ENCODE measurements at places on chromosomes 6 and 20.

- DNase-seq, result no peak
Observed at GRCh38 chr6:141290941-141291721, 841.6 kb upstream of the GJE1 start.

GRCh38 chr6:37088897-37089296 is 81.1 kb upstream of the PIM1 start:
- no peak for DNase-seq

GRCh38 chr20:19977373-19977770 is 39.8 kb upstream of the NAA20 start:
- no peak for DNase-seq

DNA sequence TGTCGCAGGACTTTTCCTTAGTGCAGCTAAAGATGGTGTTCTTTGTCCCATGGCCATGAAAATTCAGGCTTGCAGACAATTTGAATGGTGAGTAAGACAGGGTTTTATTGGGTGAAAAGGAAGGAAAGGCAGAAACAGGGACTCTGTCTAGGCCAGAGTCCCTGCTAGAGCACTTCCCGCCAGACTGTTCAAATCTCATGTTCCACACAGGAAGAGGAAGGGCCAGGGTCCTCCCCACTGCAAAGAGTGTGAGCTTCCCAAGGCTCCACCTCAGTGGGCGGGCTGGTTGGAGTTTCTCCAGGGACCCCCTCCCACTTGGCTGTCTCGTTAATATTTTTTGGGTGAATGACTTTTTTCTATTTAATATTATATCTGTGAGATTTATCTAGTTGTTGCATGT is 29.0 kb downstream of the COL19A1 start:
- DNase-seq, result no peak

GRCh38 chr6:165662749-165663376 is at the start of gene PDE10A:
PDE10A (minus strand) TSS chr6:165663241; CDS start chr6:165662811, 430 bp downstream.
- no peak for DNase-seq

DNA sequence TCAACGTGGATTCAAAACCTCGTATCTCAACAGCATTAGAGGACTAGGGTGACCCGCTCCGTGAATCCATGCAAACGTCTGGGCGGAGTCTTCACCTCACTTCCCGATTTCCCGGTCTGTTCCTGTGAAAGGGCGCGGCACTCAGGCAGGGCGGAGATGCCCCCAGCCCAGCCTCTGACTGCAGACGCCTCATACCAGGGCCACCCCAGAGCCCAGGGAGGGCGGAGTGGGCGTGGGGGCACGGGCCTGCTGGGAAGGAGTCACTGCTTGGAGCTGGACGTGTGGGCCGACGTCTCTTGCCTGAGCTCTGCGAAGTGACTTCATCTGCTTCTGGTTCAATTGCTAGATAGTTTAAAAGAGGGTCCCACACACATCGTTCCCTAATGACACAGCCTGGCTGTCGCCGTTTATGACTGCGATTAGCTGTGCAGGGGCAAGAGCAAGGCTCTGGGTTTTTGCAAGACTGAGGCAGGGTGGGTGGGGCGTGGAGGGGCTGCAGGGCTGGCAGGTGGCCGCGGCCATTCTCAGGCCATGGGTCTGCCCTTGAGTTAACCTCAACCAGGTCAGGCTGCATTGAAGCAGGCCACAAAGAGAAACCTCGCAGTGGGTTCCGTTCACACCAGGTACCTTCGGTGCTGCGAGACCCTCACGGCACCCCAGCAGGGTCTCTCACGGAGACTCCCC is 15.0 kb downstream of the SMOC2 start:
- DNase-seq, result no peak

DNA sequence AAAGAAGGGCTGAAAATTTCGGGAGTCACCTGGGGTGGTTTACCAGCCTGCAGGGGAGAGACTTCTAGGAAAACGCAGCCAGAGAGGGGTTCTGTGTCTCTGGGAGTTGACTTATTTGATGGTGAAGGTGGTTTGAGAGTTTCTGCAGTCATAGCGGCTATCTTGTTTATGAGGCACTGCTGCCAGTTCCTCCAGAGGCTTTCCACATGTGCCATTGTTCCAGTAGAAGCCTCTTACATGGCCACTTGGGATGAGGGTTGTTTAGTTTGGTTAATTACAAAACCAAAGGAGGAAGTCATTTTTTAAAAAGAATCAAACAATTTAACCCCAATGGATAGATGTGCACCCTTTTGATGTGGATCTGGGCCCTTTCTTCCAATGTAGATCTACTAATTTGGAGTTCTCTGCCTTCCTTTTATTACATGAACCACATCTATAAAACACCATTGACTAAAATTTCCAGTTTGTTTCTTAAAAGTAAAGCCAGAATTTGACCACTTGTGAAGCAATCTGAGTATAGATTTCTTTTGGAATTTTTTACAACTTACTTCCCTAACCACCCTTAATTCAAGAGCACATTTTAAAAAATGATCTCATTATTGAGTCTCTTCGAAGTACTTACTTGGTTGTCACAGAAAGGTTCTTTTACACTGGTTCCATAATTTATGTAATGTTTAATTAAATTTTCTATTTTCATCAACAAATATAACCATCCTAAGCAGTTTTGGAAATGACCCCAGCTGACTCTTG is 97.6 kb downstream of the TCP11 start:
- DNase-seq, result no peak

DNA sequence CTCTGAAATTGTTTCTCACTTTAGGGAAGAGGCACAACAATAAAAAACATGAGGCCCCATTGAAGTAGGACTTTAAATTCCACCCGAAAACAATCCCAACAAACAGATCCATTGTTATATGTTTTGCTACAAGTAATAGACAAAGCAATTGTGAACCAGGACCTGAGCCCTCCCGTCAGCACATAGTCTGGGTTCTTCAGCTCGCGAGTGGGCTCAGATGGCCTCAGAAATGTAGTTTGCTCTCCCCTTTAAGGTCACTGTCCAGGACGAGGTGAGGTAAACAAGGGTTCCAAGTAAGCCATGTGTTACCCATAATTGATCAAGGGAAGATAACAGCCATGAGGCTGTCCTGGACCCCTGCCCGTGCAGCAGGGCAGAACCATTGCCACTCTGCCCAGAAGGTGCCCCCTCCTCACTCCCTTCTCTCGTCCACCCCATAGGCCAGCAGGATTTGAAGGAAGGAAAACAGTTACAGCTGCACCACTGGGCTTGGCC is 160.1 kb upstream of the QKI start:
- DNase-seq, result no peak

DNA sequence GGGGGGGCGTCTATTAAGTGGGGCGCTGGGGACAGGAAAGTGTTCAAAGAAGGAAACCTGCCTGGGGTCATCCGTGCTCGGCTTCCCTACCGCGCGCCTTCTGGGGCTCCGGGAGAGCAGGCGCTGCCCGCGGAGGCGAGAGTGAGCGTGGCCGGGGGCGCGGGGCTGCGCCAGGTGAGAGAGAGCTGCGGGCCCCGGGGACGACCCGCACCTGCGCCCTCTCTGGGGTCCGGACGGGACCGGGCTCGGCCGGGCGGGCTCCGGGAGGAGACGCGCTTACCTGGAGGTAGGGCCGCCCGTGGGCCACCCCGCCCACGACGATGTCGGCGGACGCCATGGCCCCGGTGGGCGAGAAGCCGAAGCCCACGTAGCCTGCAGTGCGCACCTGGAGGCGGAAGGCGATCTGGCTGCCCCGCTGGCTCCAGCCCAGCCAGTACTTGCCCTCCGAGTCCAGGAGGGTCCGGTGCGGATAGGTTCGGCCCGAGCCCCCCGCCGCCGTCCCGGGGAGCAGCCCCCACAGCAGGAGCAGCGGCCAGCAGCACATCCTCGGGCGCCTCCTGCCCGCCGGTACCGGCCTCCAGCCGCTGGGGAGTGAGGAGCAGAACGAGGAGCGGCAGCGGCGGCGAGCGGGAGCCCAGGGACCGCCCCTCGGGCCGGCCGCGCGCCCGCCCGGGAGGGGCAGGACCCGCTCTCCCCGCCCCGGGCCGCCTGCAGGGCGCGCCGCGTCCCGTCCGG is at the start of gene MOXD1:
Gene MOXD1 (minus strand): TSS at position 593 of the 735 bp plus-strand sequence. CDS start 49 bp downstream, at position 544.
- DNase-seq, result no peak

DNA sequence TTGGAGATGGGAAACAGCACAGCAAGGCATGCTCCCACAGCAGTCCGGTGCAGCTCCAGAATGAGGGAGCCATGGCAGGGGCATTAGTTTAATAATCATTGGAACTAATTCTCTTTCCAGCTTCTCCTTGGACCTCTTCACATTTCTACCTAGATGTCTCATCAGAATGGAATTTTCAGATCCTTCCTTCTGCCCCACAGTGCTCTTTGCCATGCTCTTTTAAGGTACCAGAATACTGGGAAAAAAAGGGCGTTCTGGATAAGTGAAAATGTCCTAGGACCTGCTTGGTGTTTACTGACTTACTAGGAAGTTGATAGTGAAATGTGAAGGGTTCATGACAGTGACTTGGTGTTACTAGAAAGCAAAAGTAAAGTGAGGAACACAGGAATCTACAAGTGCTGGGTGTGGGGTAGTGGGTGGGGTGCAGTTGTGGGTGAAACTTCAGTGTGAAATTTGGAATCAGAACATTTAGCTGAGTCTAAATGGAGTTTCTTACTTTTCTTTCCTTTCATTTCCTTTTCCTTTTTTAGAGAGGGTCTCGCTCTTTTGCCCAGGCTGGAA is 207.1 kb downstream of the ARID1B start:
- DNase-seq, result no peak

DNA sequence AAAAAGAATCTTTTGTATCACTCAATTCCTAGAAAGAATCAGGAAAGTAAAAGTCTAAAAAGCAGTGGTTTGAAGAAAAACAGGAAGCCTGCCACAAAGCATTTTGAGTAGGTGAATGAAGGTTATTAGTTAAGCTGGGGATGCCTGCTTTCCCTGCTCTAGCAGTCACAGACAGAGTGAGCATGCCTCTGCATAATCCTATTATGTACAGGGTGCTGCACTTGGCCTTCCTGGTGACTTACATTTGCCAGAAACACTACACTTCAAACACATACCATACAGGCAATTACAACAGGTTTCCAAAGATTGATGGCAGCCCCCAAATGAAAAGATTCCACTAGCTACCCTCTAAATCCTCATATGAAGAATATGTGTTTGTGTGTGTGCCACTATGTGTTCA is 130.8 kb downstream of the TPBG start:
- DNase-seq, result peak; percentile 10

DNA sequence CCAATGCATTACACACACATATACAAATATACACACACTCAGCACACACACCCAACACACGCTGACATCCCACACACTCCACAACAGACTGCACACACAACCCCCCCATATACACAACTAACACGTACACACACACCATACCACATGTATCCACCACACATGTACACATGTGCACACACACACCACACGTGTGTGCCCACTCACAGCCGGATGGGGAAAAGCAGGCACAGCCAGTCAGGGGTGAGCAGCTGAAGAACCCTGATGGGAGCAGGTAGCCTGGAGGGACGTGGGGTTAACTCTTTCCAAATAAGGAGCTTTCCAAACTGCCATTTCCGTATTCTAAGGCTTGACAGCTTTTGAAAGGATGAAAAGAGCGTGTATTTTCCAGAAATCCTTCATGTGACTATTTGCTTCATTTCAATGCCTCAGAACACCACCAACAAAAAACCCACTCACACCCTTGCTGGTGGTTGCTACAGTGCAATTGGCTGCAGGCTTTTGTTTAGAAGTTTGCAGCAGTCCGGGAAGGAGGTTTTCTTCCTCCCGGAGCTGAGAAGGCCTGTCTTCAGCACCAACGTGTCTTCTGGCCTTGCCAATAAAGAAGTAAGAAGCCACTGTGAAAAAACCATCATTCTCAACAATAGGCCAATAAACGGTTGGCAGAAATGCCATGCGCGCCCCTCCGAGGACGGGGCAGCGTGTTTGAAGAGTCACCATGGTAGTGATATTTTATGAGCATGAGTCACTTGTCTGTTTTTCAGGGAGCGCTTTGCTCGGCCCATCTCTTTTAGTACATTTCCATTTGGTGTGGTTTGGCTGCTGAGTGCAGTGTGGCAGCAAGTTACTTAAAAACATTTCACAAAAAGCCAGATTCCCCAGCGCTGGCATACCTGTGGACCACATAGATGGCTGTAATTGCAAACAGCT is 131.3 kb upstream of the GMDS start:
- no peak for DNase-seq

- no peak for DNase-seq
Observed at GRCh38 chr6:151148111-151148510, 91.7 kb upstream of the AKAP12 start.

DNA sequence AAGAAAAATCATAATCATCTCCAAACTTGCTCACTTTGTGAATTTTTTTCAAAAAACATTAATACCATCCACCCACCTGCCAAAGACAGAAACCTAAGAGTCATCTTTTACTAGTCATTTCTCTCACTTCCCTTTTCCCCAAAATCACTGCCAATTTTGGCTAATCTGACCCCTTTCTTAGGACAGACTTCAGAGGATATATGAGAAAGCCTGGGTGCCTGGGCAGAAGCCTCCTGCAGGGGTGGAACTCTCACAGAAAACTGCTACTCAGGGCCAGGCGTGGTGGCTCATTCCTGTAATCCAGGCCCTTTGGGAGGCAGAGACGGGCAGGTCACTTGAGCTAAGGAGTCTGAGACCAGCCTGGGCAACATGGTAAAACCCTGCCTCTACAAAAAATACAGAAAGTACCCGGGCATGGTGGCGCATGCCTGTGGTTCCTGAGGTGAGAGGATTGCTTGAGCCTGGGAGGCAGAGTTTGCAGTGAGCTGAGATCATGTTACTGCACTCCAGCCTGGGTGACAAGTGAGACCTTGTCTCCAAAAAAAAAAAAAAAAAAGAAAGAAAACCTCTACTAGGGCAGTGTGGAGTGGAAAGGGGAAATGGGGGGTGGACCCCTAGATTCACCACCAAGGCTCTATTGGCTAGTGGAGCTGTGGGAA is 3.8 kb downstream of the DEK start:
- no peak for DNase-seq

DNA sequence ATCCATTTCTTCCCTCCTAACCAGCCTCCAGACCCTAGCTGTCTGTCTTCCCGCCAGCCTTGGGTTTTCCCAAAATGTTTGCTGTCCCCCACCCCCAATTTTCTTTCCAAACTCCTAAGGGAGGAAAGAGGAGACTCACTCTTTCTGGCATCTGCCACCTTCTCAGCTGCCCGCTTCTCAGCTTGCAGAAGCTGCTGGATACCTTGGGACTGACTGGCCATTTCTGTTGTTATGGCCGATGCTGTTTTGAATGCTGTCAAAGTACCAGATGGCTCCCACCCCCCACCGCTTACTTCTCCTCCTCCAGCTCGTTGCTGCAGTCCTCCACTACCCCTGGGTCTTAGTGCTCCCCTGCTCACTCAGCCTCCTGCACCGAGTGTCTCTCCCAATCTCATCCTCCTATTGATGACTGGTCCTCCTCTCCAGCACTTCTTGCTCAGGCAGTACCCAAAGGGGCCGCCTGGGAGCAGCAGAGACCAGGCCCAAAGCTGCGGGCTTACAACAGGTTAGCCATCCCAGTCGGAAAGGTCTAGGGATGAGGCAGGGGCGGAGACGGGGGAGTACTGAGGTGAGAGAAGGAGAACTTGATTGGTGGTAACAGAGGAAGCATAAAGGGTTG is at the start of gene ATP6V1G2:
Gene ATP6V1G2 (minus strand): TSS at position 270 of the 619 bp plus-strand sequence. CDS start 49 bp downstream, at position 221.
- DNase-seq, result peak; percentile 92

GRCh38 chr20:2451939-2452732 is 18.5 kb downstream of the SNRPB start:
- DNase-seq, result peak; percentile 59

DNA sequence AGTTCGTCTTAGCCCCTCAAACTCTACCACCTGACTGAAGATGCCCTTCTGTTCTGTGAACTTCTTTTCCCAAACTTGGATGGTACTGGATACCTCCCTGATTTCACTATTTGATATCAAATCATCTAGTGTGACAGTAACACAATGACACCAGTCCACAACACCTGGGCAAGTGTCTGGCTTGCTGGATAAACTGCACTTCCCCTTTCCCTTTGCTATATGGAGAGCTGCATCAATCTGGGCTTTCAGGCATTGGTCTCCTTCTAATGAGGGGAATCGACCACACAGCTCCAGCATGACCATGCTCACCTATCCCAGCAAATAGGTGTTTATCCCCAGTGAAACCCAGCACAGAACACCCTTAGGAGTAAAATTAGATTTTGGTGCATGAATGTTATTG is 3.1 kb downstream of the F13A1 start:
- DNase-seq, result no peak

Data from COR-L47 (cell line).